ENCODE measurements at places on chromosomes 13 and 19.

DNA sequence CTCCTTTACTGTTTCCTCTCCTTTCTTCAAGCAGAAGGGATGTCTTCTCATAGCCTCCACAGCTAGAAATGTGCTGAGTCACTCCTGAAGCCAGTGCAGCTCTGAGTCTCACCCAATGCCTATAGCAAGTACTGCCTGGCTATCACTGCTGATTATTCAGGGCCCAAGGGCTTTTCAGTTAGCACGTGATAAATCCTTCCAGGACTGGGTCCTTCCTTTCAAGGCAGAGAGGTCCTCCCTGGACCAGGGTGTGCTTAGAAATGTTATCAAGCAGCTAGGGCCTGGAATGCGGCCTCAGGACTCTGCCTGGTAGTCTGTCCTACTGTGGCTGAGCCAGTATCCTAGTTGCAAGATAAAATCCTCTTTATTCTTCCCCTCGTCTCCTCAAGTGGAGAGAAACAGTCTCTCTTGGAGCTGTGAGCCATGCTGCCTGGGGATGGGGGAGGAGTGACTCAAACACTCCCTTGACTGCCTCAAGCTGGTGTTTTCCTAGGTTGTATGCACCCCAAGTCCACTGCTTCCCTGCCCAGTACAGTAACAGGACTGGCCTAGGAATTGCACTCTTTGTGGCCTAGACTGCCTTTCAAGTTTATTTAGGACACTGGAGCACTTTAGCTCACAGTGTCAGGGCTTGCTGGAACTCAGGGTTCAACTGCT is 198.7 kb upstream of the SERP2 start:
- no peak for DNase-seq

GRCh38 chr13:99978799-99979452 is 2.7 kb upstream of the ZIC2 start:
- no peak for DNase-seq

DNA sequence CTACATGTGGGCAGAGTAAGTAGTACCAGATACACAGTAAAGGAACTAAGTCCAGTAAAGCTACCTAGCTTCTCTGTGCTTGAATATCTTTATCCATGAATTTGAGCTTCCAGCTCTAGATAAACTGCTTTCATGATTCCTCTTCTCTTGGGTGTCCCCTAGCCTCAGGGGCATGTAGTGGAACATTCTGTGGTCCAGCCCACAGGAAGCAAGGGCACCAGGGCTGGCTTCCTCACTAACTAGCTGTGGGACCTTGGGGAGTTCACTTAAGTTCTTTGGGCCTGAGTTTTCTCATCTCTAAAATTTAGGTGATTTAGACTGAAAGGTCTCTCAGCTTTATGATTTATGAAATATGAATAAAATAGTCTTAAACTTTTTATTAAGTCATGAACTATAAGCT is 185.7 kb downstream of the KATNAL1 start:
- no peak for DNase-seq

DNA sequence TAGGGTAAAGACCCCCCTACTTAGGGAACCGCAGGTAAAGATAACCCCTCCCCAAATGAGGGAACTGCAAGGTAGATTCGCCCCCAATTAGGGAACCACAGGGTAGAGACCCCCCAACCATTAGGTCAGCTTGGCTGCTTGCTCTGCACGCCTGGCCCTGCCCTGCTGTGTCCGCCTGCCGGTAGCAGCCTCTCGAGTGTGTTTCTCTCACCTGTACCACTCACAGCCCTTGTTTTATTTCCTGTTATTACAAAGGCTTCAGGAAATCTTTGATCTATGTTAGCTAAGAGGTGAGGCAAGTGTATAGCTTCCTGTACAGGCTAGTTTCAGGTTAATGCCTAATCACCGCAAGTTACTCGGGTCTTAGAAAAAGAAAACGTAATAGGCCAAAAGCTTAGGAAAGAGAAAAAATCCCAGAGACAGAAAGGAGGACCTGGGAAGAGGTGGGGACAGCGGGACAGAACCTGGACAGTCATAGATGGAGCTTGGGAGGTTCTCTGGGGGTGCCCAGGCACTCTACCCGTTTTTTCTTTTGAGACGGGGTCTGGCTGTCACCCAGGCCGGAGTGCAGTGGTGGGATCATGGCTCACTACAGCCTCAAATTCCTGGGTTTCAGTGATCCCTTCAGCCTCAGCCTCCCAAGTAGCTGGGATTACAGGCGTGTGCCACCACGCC is 23.1 kb upstream of the EIF3G start:
- peak; percentile 19 for DNase-seq

GRCh38 chr13:97328222-97328790 is 105.7 kb upstream of the RAP2A start:
- DNase-seq, result no peak

DNA sequence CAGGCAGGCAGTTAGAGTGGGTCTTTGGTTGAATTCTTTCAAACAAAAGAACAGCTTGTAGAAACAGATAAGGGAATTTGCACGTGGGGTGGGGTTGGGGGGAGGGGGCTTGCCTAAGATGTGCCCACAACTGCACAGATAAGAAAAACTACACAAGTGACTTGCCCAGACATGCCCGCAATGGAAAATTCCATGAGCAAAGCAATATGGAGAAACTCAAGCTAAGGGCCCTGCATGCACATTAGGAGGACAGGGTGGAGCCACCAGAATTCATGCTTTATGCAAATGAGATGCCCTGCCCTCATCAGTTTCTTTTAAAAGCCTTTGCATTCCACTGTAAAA is 755.6 kb upstream of the MIR17HG start:
- no peak for DNase-seq

- DNase-seq, result no peak
These were observed 2.8 kb upstream of the ZNF83 start for GRCh38 chr19:52640916-52641315.

GRCh38 chr19:756236-756635 is 5.3 kb downstream of the MISP start:
- no peak for DNase-seq

DNA sequence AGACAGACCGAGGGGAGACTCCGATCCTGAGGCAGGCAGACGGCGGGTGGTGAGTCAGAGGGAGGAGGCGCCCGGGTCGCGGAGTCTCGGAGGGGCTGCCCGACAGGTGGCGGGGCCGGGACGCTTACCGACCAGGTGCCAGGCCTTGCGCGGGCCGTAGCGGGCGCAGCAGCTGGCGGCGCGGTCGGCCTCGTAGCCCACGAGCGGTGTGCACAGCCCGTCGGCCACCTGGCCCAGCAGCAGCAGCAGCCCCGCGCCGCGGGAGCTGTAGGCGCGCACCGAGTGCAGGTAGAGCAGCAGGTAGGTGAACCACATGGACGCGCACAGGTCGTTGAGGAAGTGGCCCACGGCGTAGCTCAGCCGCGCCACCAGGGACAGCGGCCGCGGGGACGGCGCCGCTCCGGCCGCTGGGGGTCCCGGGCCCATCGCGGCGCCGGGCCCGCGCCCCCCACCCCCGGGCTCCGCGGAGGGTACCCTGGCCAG is 367 bp downstream of the MFSD12 start:
- DNase-seq, result peak; percentile 65

GRCh38 chr19:44757057-44757734 is 8.7 kb downstream of the BCL3 start:
- DNase-seq, result no peak

DNA sequence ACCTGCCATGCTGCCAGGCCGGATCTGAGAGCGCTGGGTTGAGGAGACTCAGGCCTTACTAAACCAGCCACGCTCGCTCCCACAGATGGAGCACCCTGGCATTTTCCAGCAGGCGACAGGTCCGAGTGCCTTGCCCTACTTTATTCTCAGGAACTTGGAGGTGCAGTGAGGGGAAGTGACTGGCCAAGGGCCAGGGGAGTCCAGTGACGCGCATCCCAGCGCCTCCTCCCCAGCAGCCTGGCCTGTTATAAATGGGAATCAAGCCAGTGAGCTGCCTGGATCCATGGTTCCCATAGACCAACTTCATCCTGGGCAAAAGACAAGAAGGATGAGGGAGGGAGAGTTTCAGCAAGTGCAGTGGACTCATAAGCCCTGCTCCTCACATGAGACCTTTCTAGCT is 35.5 kb downstream of the TMED1 start:
- DNase-seq, result no peak

DNA sequence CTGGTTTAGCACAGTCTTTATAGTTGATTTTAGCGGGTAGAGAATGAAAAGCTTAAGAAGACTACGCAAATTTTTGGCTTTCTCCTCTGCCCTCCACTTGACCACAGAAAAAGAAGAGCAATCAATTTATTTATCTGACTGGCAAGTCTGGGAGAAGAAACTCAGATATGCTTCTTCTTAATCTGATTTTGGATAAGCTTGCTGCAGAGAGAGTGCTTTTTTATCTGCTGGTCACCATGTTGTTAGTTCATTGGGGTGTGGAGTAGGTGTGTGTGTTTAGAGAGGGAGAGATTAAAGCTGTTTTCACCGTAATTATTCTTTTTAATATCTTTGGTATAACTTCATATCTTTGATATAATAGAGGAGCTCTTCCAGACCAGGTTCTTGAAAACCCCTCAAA is 471.4 kb upstream of the SLC10A2 start:
- DNase-seq, result no peak

DNA sequence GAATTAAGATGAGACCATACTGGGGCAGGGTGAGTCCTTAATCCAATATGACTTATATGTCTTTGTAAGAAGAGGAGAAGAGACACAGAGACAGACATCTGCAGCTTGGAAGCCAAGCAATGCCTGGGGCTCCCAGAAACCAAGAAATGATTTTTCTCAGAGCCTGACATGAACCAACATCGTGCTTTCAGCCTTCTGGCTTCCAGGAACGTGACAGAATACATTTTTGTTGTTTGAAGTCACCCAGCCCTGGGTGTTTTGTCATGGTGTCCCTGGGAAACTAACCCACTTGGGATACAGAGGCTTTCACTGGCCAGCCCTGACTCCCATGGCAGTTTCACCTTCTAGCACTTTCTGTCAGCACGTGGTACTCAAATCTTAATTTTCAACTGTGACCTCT is 95.3 kb upstream of the SLC10A2 start:
- DNase-seq, result no peak

GRCh38 chr19:13160557-13160956 is 10.3 kb downstream of the IER2 start:
- no peak for DNase-seq

- DNase-seq, result no peak
These were observed 716 bp downstream of the ZNF573 start for GRCh38 chr19:37778613-37779126.
